ENCODE measurements at places on chromosomes 6 and 20. TPM values are rescaled to one million over a fixed set of nuclear protein-coding genes. Genes with fewer than 3 reads are reported as not detected.

- H3K27ac ChIP-seq = no peak overlapping the region
- no peak for DNase-seq
- H3K36me3 ChIP-seq = no peaks in the 10 kb centered on the region
- H3K4me3 ChIP-seq = no peak overlapping the region
Measured at GRCh38 chr20:63592661-63593060, 18.6 kb upstream of the HELZ2 start.

- H3K27me3 ChIP-seq = no peaks in the 10 kb centered on the region
- H3K4me1 ChIP-seq = no peaks in the 10 kb centered on the region
- H3K4me3 ChIP-seq = no peak overlapping the region
- H3K36me3 ChIP-seq = no peaks in the 10 kb centered on the region
Measured at GRCh38 chr20:46622165-46622564, 29.1 kb downstream of the SLC13A3 start.

DNA sequence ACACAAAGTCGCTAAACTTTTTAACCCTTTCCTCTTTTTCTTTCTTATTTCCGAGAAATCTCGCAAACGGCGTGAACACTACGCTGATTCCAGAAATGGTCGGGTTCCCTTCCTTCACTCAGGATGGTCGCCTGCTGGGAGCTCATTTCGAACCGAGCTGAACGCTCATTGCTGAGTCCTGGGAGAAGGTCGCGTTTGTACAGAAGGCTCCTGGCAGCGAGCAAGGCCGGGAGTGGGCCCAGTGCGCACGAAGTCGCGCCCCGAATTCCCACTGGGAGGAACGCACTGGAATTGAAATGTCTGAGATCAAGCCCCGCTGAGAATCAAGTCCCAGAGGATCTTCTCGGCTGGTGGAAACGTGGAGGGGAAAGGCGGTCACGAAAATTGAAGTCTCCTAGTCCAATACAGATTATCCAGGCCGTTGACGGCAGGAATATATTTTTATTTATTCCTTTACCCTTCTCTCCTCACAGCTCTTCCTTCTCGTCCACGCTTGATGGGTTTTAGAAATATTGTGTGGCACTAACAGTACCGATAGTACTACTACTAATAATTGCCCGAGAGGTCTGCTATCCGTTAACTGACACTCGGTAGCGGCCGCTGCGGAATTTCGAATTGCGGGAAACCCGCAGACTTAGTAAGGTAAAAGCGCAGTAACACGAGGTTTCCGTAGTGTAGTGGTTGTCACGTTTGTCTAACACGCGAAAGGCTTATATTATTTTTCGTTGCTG is 207.2 kb upstream of the ZNF184 start:
- H3K4me1 ChIP-seq = no peaks in the 10 kb centered on the region
- no peak for DNase-seq
- no peaks in the 10 kb centered on the region for H3K36me3 ChIP-seq
- no peak overlapping the region for H3K27ac ChIP-seq

DNA sequence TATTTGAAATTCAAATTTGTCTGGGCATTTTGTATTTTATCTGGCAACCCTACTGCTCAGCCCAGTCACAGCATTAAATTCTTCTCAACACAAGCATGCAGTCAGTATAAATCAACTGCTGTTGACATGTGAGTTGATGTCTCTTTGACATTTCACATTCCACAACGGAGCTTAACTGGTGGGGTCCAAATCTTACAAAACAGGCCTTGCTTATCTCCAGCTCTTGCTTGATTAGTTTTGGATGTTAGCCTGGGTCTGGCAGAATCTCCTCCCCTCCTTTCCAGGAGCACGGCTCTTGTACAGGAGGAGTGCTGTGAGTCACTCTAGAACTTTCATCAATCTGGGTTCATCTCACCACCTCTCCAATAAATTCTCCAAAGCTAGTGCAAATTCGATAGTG is 80.8 kb upstream of the PHACTR1 start:
- H3K4me1 ChIP-seq = no peaks in the 10 kb centered on the region
- no peaks in the 10 kb centered on the region for H3K27me3 ChIP-seq
- no peak overlapping the region for H3K4me3 ChIP-seq
- no peaks in the 10 kb centered on the region for H3K36me3 ChIP-seq

GRCh38 chr20:38747495-38748096 is 664 bp upstream of the ACTR5 start:
- no peaks in the 10 kb centered on the region for H3K4me1 ChIP-seq
- H3K36me3 ChIP-seq = no peaks in the 10 kb centered on the region
- H3K27me3 ChIP-seq = no peaks in the 10 kb centered on the region
- peak overlapping the region; percentile 95 for H3K27ac ChIP-seq

DNA sequence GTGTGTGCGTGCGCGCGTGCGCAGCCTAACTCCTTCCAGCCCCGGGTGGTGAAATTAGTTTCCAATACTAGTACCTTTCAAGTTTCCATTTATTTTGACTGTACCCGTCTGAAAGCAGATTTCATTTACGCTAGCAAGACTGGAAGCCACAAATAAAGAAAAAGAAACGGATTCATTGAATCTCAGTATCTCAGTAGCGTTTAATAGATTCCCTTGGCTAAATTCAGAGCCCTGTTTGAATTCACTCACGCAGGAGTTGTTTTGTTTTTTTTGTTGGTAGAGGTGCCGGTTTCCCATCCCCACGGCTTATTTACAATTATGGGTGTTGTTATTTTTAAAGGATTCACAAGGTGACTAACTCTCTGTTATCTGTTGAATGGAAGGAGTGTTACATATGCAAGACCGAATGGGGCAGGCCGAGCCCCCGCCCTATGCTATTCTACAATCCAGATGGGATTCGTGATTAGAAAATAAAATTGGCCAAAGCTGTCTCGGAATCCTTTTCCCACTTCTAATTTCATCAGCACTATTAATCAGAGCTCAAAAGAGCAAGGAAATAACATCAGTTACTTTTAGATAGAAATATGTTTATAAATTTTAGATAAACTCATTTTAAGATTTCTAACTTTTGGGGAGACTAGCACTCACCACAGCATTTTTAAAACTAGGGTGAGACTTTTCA is 2.3 kb upstream of the INSM1 start:
- peaks cover 6% of the 10 kb centered on the region for H3K27me3 ChIP-seq
- no peak overlapping the region for H3K27ac ChIP-seq
- H3K4me1 ChIP-seq = no peaks in the 10 kb centered on the region
- H3K4me3 ChIP-seq = no peak overlapping the region

- no peaks in the 10 kb centered on the region for H3K4me1 ChIP-seq
- H3K27ac ChIP-seq = no peak overlapping the region
- no peaks in the 10 kb centered on the region for H3K36me3 ChIP-seq
- no peak overlapping the region for H3K4me3 ChIP-seq
- H3K27me3 ChIP-seq = no peaks in the 10 kb centered on the region
Measured at GRCh38 chr6:158014505-158015187, 33.0 kb downstream of the SYNJ2 start.

DNA sequence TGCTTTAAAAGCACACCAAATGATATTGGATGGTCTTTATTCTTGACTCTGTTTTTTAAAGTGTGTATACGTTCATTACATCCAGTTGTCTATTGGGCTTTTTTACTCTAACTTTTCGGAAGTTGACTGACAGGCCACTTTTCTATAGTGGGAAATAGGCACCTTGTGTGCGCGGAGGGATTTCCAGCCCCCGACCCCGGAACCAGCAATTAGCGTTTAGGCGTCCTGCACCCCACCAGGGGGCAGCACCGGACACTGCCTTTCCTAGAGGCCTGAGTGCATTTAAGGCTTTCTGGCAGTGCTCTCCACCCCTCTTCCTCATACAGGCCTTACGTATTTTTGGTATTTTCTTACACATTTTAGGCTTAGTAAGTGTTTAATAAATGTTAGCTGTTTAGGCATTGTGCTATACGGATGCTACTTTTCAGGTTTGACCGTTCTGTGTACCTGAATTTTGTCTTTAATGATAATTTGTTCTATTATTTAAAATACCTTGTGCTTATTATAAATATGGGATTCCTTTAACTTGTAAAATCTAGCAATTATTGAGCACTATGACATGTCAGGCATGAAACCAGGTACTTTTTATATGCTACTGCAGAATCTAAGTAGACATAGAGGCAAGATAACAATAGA is 231.8 kb downstream of the BCKDHB start:
- no peak for DNase-seq
- no peaks in the 10 kb centered on the region for H3K36me3 ChIP-seq
- no peaks in the 10 kb centered on the region for H3K4me1 ChIP-seq
- H3K27me3 ChIP-seq = no peaks in the 10 kb centered on the region
- H3K27ac ChIP-seq = no peak overlapping the region

DNA sequence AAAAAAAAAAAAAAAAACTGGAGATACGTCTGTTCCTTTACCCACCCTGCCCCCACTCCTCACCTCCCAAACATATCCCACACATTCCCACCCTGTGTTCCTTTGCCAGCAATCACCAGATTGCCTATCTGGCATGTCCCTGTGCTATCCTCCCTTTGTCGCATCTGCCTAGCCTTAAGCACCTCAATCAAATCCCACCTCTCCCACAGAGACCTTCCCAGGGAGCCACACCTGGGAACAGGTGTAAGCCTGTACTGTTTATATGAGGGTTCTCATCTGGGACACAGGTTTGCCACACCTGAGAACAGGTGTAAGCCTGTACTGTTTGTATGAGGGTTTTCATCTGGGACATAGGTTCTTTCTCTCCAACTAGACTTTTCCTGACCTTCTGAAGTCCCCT is 16.7 kb downstream of the WFDC3 start:
- no peak overlapping the region for H3K4me3 ChIP-seq
- H3K27me3 ChIP-seq = no peaks in the 10 kb centered on the region
- DNase-seq = no peak

GRCh38 chr20:9375221-9375681 is 139.1 kb upstream of the LAMP5 start:
- no peak overlapping the region for H3K27ac ChIP-seq
- H3K36me3 ChIP-seq = no peaks in the 10 kb centered on the region
- no peaks in the 10 kb centered on the region for H3K4me1 ChIP-seq
- no peaks in the 10 kb centered on the region for H3K27me3 ChIP-seq
- no peak for DNase-seq

GRCh38 chr6:147116056-147116455 is 88.2 kb upstream of the STXBP5 start:
- no peaks in the 10 kb centered on the region for H3K27me3 ChIP-seq
- H3K36me3 ChIP-seq = no peaks in the 10 kb centered on the region
- H3K4me1 ChIP-seq = no peaks in the 10 kb centered on the region
- H3K4me3 ChIP-seq = no peak overlapping the region
- no peak overlapping the region for H3K27ac ChIP-seq

GRCh38 chr6:17932330-17932852 is 55.0 kb downstream of the KIF13A start:
- no peaks in the 10 kb centered on the region for H3K36me3 ChIP-seq
- no peak overlapping the region for H3K4me3 ChIP-seq
- H3K27me3 ChIP-seq = no peaks in the 10 kb centered on the region
- H3K4me1 ChIP-seq = peaks cover 11% of the 10 kb centered on the region
- peak; percentile 43 for DNase-seq
- H3K27ac ChIP-seq = peak overlapping the region; percentile 61

GRCh38 chr6:1316489-1316971 is 4.6 kb downstream of the FOXQ1 start:
- no peaks in the 10 kb centered on the region for H3K36me3 ChIP-seq
- DNase-seq = no peak
- no peaks in the 10 kb centered on the region for H3K27me3 ChIP-seq

- no peaks in the 10 kb centered on the region for H3K4me1 ChIP-seq
- no peak overlapping the region for H3K27ac ChIP-seq
- no peaks in the 10 kb centered on the region for H3K36me3 ChIP-seq
- H3K27me3 ChIP-seq = no peaks in the 10 kb centered on the region
- no peak overlapping the region for H3K4me3 ChIP-seq
- no peak for DNase-seq
Measured at GRCh38 chr20:4635342-4635741, 86.4 kb upstream of the PRND start.

- no peaks in the 10 kb centered on the region for H3K4me1 ChIP-seq
- DNase-seq = no peak
- no peak overlapping the region for H3K4me3 ChIP-seq
Measured at GRCh38 chr6:20946022-20946421, 411.8 kb downstream of the CDKAL1 start.

GRCh38 chr6:39217177-39217864 is 12.0 kb downstream of the KCNK5 start:
- DNase-seq = no peak
- H3K36me3 ChIP-seq = no peaks in the 10 kb centered on the region
- no peak overlapping the region for H3K4me3 ChIP-seq
- H3K27me3 ChIP-seq = no peaks in the 10 kb centered on the region
- no peaks in the 10 kb centered on the region for H3K4me1 ChIP-seq

GRCh38 chr6:3850451-3851203 is 1.5 kb downstream of the FAM50B start:
- peak overlapping the region; percentile 48 for H3K4me3 ChIP-seq
- no peaks in the 10 kb centered on the region for H3K4me1 ChIP-seq
- no peaks in the 10 kb centered on the region for H3K36me3 ChIP-seq

GRCh38 chr20:62217913-62218773 is 1.9 kb downstream of the HRH3 start:
- peaks cover 47% of the 10 kb centered on the region for H3K27me3 ChIP-seq
- no peaks in the 10 kb centered on the region for H3K4me1 ChIP-seq
- H3K27ac ChIP-seq = no peak overlapping the region
- no peaks in the 10 kb centered on the region for H3K36me3 ChIP-seq

GRCh38 chr6:3748208-3749066 is 3.1 kb downstream of the PXDC1 start:
- DNase-seq = peak; percentile 55
- H3K4me1 ChIP-seq = peaks cover 41% of the 10 kb centered on the region
- no peaks in the 10 kb centered on the region for H3K36me3 ChIP-seq
- no peak overlapping the region for H3K4me3 ChIP-seq

DNA sequence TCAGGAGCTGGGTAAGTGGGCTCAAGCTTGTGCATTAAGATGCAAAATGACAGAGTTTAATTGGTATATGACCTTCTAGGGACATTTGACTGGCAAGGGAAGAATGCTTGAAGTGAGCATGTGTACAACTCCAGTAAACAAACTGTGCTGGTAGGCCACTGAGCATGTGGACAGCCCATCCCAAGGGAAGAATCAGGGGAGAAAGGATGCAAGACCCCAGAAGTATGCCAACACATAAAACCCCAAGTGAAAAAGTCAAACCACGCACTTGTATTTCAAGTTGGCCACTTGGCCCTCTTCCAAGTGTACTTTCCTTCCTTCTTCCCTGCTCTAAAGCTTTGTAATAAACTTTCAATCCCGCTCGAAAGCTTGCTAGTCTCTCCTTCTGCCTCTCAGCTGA is 10.4 kb upstream of the THBD start:
- H3K27ac ChIP-seq = no peak overlapping the region
- no peak for DNase-seq
- no peaks in the 10 kb centered on the region for H3K27me3 ChIP-seq
- H3K4me3 ChIP-seq = no peak overlapping the region
- no peaks in the 10 kb centered on the region for H3K36me3 ChIP-seq

DNA sequence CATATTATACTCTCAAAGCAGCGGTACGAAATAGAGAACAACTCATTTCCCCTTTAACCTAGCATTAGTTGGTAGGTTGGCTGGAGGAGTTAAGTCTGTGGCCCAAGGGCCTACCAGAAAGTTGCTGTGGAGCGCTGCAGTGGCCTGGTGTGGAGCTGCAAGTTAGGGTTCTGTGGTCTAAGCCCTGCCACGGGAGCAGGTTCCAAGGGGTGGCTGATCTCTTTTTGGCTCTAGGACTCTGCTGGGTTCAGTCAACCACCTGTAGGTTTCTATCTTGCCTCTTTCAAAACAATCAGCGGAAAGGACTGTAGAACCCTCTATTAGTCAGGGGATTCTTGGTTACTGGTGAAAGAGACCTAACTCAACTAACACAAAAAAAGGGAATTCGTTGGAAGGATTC is 54.5 kb upstream of the TULP4 start:
- no peaks in the 10 kb centered on the region for H3K27me3 ChIP-seq
- no peak overlapping the region for H3K27ac ChIP-seq
- peaks cover 5% of the 10 kb centered on the region for H3K4me1 ChIP-seq
- H3K36me3 ChIP-seq = no peaks in the 10 kb centered on the region

- H3K27me3 ChIP-seq = no peaks in the 10 kb centered on the region
- H3K4me1 ChIP-seq = no peaks in the 10 kb centered on the region
- H3K4me3 ChIP-seq = no peak overlapping the region
- H3K36me3 ChIP-seq = no peaks in the 10 kb centered on the region
- DNase-seq = no peak
Measured at GRCh38 chr20:437787-438486, 24.4 kb downstream of the TBC1D20 start.

The ADGB gene
- not detected for total RNA-seq

The RFX6 gene
- not detected for total RNA-seq

The COX7A2 gene
- 276 TPM for total RNA-seq

The AIF1 gene
- total RNA-seq = 1.5 TPM

All from uterus (tissue), 4 donors.